ENCODE measurements at places on chromosomes 3 and 15. TPM values are rescaled to one million over a fixed set of nuclear protein-coding genes. Genes with fewer than 3 reads are reported as not detected.

CIB2 gene
- 5.8 TPM for total RNA-seq

ASB14 gene
- total RNA-seq: not detected

GPR87 gene
- total RNA-seq: 9.0 TPM

SEC62 gene
- total RNA-seq: 99.6 TPM

SEMA6D gene
- total RNA-seq: not detected

C15orf62 gene
- 0.23 TPM for total RNA-seq

GRAMD2A gene
- total RNA-seq: 60.2 TPM

HTD2 gene
- 6.2 TPM for total RNA-seq

PPARG gene
- 60.2 TPM for total RNA-seq

FYTTD1 gene
- 78.3 TPM for total RNA-seq

LRRN1 gene
- 0.65 TPM for total RNA-seq

RASGRF1 gene
- total RNA-seq: 6.0 TPM

ZNF860 gene
- total RNA-seq: 2.6 TPM

CLDN18 gene
- total RNA-seq: not detected

PLSCR2 gene
- total RNA-seq: not detected

CMTM8 gene
- total RNA-seq: 16.8 TPM

GOLGA8N gene
- 2.4 TPM for total RNA-seq

CCR1 gene
- total RNA-seq: 0.28 TPM

DHX30 gene
- total RNA-seq: 60.2 TPM

CD96 gene
- 0.20 TPM for total RNA-seq

NR1I2 gene
- total RNA-seq: not detected

FETUB gene
- total RNA-seq: not detected

DNASE1L3 gene
- not detected for total RNA-seq

EXD1 gene
- total RNA-seq: 0.70 TPM

ERICH6 gene
- not detected for total RNA-seq

EPHB1 gene
- total RNA-seq: 0.15 TPM

MUC13 gene
- total RNA-seq: not detected

LTK gene
- total RNA-seq: 0.11 TPM

GUCA1C gene
- not detected for total RNA-seq

HIGD2B gene
- total RNA-seq: not detected

GADL1 gene
- total RNA-seq: not detected

ITIH3 gene
- not detected for total RNA-seq

CDCP1 gene
- 75.7 TPM for total RNA-seq

ZCWPW2 gene
- total RNA-seq: 0.80 TPM

SEMA7A gene
- 14.5 TPM for total RNA-seq

C3orf22 gene
- not detected for total RNA-seq

ISY1 gene
- total RNA-seq: 63.1 TPM

CPEB1 gene
- total RNA-seq: not detected

PATL2 gene
- 2.0 TPM for total RNA-seq

SEMA3G gene
- 1.4 TPM for total RNA-seq

EOGT gene
- 7.4 TPM for total RNA-seq
